ENCODE measurements at places on chromosomes 7 and 10.

DNA sequence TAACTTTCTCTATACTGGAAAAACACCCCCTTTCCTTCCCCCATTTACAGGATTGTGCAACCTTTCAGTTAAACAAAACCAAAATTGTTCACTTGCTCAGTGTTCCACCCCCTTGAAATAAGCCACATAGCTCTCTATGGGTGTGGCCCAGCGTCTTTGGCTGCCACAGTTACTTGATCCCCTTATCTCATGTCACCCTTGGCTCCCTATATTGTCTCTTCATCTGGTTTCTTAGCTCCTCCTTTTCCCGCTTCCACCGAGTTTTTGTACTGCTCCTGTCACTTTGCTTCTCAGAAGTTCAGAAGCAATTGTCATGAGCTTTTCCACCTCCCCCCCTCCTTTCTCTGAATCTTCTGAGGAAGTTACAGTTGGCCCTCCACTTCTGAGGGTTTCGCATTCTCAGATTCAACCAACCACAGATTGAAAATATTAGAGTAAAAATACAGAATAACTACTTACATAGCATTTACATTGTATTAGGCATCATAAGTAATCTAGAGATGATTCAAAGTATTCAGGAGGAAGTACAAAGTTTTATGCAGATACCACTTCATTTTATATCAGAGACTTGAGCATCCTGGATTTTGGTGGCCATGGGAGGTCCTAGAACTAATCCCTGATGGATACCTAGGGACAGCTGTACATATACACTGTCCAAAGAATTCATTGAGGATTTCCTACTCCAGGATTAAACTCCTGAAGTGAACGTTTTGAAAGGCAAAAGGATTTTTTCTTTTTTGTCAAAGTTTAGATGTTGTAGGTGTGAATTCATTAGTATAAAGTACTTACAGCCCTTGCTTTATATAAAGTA, 60.4 kb downstream of the ADD3 start:
- peaks cover 81% of the 10 kb centered on the region for H3K4me1 ChIP-seq

GRCh38 chr10:87523731-87524130, 19.0 kb downstream of the MINPP1 start:
- H3K36me3 ChIP-seq, result peaks cover 53% of the 10 kb centered on the region
- no peaks in the 10 kb centered on the region for H3K27me3 ChIP-seq
- DNase-seq, result no peak
- no peak overlapping the region for H3K4me3 ChIP-seq
- H3K27ac ChIP-seq, result no peak overlapping the region

DNA sequence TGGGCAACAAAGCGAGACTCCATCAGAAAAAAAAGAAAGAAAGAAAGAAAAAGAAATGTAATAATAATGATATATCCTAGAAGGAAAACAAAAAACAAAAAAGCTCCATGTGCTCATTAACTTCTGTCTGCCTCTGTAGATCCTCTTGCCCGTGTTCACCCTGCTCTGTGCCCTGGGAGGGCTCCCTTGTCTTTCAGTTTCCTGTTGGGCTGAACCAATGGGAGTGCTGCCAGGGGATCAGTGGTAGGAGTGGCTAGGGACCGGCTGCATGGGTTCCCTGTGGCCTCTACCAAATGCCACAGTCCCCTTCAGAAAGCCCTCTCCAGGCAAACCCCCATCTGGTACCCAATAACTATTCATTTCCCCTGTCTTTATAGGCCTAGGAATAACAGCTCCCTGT, 51.8 kb upstream of the PARD3 start:
- DNase-seq, result no peak
- no peak overlapping the region for H3K4me3 ChIP-seq
- H3K4me1 ChIP-seq, result no peaks in the 10 kb centered on the region
- H3K36me3 ChIP-seq, result no peaks in the 10 kb centered on the region

GRCh38 chr10:35927990-35928488, 285.9 kb upstream of the FZD8 start:
- H3K27ac ChIP-seq, result no peak overlapping the region
- DNase-seq, result no peak
- no peaks in the 10 kb centered on the region for H3K4me1 ChIP-seq
- H3K4me3 ChIP-seq, result no peak overlapping the region
